ENCODE measurements at places on chromosomes 6 and 20.
A peak's percentile ranks its signal among the peaks of the same experiment; 100 is the strongest.

DNA sequence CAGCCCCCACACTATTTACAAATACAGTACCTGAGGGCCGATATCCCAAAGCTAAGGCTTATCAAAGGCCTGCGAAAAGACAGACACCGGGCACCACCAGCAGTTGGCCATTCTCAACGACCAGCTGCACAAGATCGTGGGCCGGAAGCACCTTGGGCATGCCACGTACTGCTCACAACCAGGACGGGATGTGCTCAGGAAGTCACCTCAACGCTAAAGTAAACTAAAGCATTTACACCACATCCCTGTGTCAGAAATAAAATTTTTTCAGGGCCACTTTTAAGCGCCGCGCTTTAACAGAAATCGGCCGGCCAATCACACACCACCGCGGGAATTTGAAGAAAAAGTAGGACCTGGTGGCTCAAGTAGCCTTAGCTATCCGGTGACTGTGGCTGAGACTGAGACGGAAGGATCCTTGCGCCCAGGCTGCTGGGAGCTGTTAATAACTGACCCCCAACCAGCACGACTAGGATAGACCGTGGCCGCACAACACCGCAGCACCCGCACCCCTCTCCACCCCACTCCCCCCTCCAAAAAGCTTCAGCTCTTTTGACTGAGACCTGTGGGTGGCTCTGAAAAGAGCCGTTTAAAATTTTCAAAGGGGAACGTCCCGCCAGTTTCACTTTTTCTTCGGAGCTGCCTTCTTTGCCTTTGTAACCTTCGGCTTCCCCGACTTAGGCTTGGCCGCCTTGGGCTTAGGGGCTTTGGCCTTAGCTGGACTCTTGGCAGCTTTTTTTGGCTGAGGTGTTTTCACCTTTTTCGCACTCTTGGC, 131.2 kb upstream of the BTN3A2 start:
- DNase-seq, result peak; percentile 83

DNA sequence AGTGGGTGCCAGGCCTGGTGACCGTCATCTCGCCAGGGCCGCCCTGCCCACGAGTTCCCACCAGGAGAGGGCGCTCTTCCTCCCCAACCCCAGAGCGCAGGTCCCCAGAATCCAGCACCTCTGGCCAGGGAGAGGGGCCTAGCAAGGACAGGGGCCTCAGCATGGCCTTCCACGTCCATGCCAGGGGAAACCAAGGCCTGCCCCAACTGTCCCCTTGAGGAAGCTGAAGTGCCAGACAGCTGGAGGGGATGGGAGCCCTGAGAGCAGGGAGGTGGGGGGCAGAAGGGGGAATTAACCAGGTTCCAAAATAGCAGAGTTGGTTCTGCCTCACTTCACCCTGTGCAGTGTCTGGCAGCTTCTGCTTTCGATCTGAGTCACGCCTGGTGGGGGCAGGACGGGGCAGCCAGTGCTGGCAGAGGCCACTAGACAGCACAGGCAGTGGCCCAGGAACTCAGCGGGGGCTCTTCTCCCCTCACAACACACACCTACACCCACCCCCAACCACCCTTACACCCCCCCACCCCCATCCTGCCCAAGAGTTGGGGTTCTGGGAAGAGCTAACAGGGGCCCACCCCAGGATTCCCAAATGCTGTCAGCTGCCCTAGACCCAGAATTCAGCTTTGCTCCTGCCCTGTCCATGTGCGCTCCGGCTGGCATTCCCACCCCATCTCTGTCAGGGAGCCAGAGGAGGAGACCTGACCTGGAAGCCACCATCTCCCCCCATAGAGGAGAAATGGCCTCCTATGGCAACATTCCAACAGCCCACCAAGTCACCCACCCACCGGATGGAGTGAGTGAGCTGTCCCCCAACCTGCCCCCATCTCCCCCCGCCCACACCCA, 29.2 kb downstream of the TFEB start:
- DNase-seq, result peak; percentile 85

DNA sequence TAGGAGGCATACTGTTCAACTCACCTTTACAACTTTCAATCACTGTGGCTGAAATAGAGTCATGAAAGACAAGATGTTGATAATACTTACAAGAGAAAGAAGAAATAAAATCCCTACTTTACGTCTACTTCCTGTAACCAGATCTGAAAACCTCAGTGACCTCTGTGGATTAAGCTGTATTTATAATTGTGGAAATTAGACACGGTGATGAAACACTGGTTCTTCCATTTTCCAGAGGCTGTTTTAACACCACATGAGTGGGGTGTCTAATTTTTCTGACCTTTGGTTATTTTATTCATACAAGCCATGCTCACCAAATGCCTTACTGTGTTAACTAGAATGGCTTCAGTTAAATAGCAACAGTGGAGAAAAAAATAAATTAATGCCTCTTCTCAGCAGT, 58.5 kb upstream of the HIVEP1 start:
- DNase-seq, result no peak

DNA sequence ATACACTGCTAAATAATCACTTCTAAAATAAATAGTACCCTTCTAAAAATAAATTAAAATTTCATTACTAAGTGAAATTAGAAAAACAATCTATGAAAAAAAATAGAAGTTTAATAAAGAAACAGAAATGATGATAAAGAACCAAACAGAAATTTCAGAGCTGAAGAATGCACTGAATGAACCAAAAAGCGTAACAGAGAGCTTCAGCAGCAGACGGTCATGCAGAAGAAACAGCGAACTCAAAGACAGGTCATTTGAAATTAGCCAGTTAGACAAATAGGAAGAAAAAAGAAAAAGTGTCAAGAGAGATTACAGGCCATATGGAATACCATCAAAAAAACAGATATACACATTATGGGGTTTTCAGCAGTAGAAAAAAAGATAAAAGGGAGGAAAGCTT, 706.7 kb downstream of the TBC1D32 start:
- DNase-seq, result no peak

DNA sequence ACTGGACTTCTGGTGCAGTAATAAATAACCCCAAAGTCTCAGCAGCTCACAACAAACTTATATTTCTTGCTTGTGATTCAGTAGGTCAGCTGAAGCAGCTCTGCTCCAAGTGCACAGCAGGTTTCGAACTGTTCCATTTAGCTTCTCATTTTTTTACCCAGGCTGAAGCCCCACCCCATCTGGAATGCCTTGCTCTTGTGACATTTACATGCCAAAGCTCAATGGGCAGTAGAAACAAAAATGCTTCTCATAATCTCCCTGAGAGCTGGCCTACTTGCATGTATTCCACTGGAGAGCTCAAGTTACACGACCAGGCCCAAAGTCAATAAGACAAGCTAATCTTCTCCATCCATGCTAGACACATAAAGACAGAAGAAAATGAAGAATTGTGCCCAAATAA, 165.2 kb downstream of the HAO1 start:
- no peak for DNase-seq

DNA sequence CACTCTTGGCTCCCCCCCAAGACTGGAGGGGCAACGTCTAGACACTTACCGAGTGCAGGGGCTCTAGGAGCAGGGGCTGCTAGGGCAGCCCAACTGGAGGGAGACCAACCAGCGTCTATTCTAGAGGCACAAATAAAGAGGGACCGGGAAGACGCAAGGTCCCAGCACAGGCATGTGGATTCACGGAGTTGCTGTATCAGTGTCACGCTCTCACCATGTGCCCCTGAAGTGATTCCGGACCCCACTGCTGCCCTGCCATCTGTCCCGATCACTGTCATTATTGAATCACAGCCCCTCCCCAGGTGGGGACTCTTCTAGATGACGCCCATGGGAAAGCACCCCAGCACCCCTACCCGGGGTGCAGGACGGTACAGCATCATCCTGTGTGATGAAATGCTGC, 54.2 kb downstream of the RAMACL start:
- DNase-seq, result no peak

DNA sequence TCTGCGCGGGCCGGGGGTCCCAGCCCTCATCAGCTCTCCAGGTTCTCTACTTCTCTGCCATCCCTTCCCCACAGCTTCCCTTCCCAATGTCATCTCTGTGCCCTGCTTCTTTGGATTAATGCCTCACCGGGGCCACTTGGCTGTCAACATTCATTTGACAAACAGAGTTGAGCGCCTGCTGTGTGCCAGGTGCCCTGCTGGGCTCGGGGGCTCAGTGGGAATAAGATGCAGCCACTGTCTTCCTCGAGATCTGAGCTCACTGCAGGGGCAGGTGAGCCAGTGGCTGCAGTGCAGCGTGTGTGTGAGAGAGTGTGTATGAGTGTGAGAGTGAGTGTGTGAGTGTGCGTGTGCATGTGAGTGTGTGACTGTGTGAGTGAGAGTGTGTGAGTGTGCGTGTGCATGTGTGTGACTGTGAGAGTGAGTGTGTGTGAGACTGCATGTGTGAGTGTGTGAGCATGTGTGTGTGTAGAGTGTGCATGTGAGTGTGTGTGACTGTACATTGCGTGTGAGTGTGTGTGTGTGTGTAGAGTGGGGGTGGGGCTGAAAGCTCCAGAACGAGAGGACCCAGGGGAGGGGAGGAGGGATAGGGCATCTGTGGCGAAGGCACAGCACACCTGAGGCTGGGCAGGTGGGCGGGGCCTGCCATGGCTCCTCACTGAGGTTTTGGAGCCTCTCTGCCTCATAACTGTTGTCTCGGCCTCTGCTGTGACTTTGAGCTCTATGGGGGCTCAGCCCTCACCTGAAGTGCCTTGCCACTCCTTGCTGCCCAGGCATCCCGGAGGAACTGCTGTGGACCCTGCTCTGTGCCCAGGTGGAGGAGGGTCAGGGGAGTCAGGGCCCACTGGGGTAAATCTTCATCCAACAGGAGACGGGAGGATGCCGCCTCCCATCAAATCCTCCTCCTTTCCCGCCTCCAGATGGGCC, 36.5 kb upstream of the PHACTR3 start:
- peak; percentile 8 for DNase-seq

DNA sequence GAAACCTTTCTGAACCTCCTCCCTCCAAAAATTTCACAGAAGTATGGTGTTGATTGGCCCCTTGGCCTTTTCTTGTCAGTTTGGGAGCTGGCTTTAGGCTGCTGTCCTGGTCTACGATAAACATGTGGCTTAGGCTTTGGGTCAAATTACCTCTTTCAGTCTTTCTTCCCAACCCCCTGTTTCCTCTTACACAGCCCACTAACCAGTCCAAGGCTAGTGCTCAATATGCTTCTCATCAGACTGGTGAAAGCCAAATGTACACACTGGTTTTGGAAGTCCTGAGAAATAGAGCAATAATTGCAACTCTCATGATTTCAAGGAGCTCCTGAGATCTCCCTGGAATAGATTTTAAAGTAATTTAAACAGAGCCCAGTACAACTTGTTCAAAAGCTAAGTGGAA, 933.7 kb upstream of the GJE1 start:
- no peak for DNase-seq

DNA sequence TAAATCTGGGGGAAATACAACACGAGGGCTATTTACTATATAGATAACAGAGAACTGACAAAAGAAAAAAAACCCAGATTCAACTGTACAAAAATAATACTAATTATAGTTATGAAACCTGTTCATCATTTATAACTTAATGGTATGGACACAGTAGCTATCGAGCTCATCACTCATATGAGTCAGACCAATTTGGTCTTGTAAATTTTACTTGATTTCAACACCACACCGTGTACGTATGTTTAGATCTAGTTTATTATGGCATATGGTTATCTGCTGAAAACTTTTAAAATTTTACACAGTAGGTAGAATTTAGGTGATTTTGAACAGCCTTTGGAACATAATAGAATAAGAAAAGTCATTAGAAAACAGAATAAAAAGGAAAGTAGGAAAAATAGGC, 5.5 kb downstream of the MYLK4 start:
- DNase-seq, result no peak
